ENCODE measurements at places on chromosomes 7 and 10.

GRCh38 chr7:33503736-33504135 lies 374.4 kb downstream of the BBS9 start:
- no peak for DNase-seq

DNA sequence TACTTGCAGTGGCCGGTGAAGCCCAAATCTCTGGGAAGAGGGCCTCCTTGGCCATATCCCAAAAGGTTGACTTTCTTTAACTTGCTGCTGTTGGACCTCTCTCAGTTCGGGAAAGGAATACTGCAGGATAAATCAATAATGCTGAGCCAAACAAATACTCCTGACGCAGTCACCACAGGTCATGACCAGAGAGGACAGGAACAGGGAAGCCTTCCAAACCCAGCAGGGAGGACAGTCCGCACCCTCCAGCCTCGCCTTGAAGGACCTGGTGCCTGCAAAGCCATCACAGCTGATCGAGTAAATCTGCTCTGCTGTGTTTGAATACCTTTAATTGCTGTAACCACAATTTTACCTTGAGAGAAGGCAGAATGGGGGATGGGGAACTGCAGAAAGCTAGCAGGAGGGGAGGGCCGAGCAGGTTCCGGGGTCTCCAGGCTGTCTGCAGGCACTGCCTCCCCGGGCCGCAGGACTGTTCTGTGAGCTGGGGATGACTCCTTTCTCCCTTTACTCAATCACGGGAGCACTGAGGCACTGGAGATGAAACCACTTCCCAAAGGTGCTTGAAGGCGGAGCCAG lies 20.8 kb upstream of the INSIG1 start:
- DNase-seq = no peak

GRCh38 chr10:132786884-132787494 lies 1.0 kb upstream of the NKX6-2 start:
- no peak for DNase-seq

- DNase-seq = no peak
These were observed 611.9 kb upstream of the FOXK1 start for GRCh38 chr7:4070214-4070613.

GRCh38 chr10:79404231-79404609 lies 41.2 kb downstream of the ZCCHC24 start:
- DNase-seq = peak; percentile 90

GRCh38 chr7:480531-481218 lies 39.0 kb downstream of the PDGFA start:
- DNase-seq = no peak

Measured in mesendoderm (in vitro differentiated cells).